Tibial nerve (tissue), 4 donors: ENCODE measurements at places on chromosomes 4 and X. TPM values are rescaled to one million over a fixed set of nuclear protein-coding genes. Genes with fewer than 3 reads are reported as not detected.

GRCh38 chrX:136608295-136608933, 39.5 kb upstream of the CD40LG start:
- no peaks in the 10 kb centered on the region for H3K36me3 ChIP-seq
- H3K27me3 ChIP-seq, result no peaks in the 10 kb centered on the region
- no peaks in the 10 kb centered on the region for H3K4me1 ChIP-seq
- no peak overlapping the region for H3K27ac ChIP-seq
- H3K4me3 ChIP-seq, result no peak overlapping the region
- peak; percentile 5 for DNase-seq

DNA sequence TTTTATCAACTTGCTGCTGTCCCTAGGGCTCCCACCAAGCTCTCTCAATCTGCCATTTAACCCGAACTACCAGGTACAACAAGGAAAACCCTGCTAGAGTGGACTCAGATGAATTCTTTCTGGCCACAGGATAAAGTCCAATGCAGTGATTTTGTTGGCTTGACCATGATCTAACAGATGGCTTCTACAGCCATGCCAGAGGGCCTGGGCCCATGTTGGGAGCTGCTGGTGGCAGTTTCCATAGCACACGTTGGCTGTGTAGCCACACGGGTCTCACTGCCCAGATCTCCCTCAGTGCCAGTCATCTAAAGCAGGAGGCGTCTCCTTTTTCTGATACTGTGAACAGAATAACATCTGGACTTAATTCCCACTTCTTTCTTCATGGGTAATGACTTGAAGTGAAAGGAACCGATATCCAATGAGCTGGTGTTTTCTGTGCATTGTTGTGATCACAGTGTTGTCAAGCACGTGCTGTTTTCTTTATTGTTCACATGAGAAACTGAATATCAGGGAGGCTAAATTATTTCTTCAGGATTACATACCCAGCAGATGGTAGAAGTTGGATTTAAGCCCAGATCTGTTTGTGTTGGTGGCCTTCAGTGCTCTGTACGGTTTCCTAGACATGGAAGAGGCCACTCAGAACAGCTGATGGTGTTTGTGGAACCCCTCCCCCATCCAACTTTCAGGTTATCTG, 85.2 kb upstream of the CLCN4 start:
- H3K4me3 ChIP-seq, result no peak overlapping the region
- H3K27me3 ChIP-seq, result no peaks in the 10 kb centered on the region
- no peaks in the 10 kb centered on the region for H3K36me3 ChIP-seq
- no peaks in the 10 kb centered on the region for H3K4me1 ChIP-seq

DNA sequence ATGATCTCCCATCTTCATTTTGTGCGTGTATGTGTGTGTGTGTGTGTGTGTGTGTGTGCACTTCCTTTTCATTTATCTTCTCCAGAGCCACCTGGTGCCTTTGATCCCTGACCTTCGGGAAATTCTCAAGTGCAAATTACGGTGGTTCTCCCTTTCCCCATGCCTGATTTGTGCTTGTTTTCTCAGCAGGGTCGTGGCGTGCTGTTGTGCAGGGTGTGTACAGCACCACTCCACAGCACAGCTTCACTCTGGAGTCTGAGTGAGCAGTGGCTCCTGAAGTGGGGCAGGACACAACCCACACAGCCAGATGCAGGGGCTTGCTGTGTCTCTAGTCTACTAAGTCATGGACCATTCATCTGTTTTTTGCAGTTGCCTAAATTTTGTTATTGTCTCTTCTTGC, 114.2 kb upstream of the TBC1D9 start:
- H3K36me3 ChIP-seq, result no peaks in the 10 kb centered on the region
- DNase-seq, result no peak
- peaks cover 8% of the 10 kb centered on the region for H3K4me1 ChIP-seq
- H3K27me3 ChIP-seq, result no peaks in the 10 kb centered on the region
- H3K4me3 ChIP-seq, result no peak overlapping the region

GRCh38 chr4:156770140-156770539, 201.5 kb downstream of the PDGFC start:
- no peak overlapping the region for H3K4me3 ChIP-seq
- H3K36me3 ChIP-seq, result no peaks in the 10 kb centered on the region
- no peak for DNase-seq
- H3K4me1 ChIP-seq, result peaks cover 6% of the 10 kb centered on the region
- H3K27me3 ChIP-seq, result no peaks in the 10 kb centered on the region

INTS12 gene
- 22.0 TPM for total RNA-seq

GRIA2 gene
- total RNA-seq, result 21.6 TPM

SLC26A1 gene
- total RNA-seq, result 0.30 TPM

USP17L25 gene
- total RNA-seq, result not detected

CXCL1 gene
- total RNA-seq, result 2.7 TPM
